SJSA1 (cell line): ENCODE measurements at places on chromosomes 3 and 15. TPM values are rescaled to one million over a fixed set of nuclear protein-coding genes. Genes with fewer than 3 reads are reported as not detected.

The GOLGA6D gene
- total RNA-seq = not detected in 2 replicates

- H3K27ac ChIP-seq = no peak overlapping the region
- no peaks in the 10 kb centered on the region for H3K4me1 ChIP-seq
- H3K4me3 ChIP-seq = no peak overlapping the region
- DNase-seq = no peak
- no peaks in the 10 kb centered on the region for H3K36me3 ChIP-seq
These were observed 313.4 kb upstream of the DNAJC19 start for GRCh38 chr3:181302960-181303359.

The ATP13A4 gene
- not detected in 2 replicates for total RNA-seq

GRCh38 chr15:94855409-94856266 is 624.3 kb downstream of the MCTP2 start:
- no peak overlapping the region for H3K27ac ChIP-seq
- no peaks in the 10 kb centered on the region for H3K36me3 ChIP-seq
- H3K27me3 ChIP-seq = no peaks in the 10 kb centered on the region
- H3K4me3 ChIP-seq = no peak overlapping the region

GRCh38 chr3:172323894-172324610 is 124.2 kb downstream of the GHSR start:
- no peak for DNase-seq
- H3K27ac ChIP-seq = no peak overlapping the region
- H3K4me1 ChIP-seq = peaks cover 13% of the 10 kb centered on the region
- H3K36me3 ChIP-seq = peaks cover 76% of the 10 kb centered on the region
- H3K27me3 ChIP-seq = no peaks in the 10 kb centered on the region

GRCh38 chr3:57164657-57165573 is at the start of gene IL17RD:
Gene IL17RD, minus strand, starts transcription at chr3:57165353. Its CDS starts 67 bp downstream, at chr3:57165286.
- H3K27ac ChIP-seq = no peak within 1 kb of the TSS
- peak within 1 kb of the TSS; percentile 46 for H3K4me3 ChIP-seq
- no peaks in the 10 kb centered on the region for H3K36me3 ChIP-seq
- H3K4me1 ChIP-seq = peaks cover 8% of the 10 kb centered on the region
- peak; percentile 69 for DNase-seq
- H3K27me3 ChIP-seq = peaks cover 29% of the 10 kb centered on the region

GRCh38 chr3:16255726-16256125 is 9.0 kb downstream of the DPH3 start:
- H3K36me3 ChIP-seq = peaks cover 27% of the 10 kb centered on the region
- no peak for DNase-seq
- H3K4me1 ChIP-seq = no peaks in the 10 kb centered on the region
- no peak overlapping the region for H3K4me3 ChIP-seq

DNA sequence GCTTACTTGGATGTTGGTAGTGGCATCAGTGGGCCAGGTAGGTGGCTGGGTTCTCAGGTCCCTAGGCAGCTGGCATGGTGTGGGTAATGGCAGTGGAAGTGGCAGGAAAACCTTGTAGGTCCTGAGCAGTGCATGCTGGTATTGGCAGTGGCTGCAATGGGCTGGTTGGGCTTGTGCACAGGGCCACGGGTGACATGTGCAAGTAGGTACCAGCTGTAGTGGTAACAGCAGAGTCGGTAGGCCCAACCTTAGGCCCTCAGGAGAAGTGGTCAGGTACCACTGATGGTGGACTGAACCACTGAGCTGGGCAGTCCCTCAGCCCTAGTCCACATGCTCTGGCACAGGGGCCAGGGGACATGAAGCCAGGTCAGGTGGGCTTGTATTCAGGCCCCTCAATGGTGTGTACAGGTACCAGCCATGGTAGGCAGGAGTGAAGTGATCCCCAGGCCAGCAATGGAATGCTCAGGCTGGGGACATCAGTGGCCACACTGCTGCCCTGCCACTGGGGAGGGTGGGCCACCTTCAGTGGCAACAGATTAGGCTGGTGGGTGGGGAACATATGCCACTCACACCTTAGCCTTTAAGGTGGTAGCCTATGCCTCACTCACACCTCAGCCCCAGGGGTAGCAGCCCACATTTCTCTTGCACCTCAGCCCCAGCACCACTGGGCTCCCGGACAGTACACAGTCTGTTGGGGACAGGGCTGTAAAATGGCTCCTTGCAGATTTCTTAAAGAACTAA is 118.1 kb downstream of the LRRK1 start:
- H3K27me3 ChIP-seq = no peaks in the 10 kb centered on the region
- no peak overlapping the region for H3K4me3 ChIP-seq
- no peak overlapping the region for H3K27ac ChIP-seq
- H3K36me3 ChIP-seq = peaks cover 3% of the 10 kb centered on the region; the same call in 1 of the 2 replicates
- no peaks in the 10 kb centered on the region for H3K4me1 ChIP-seq
- peak; percentile 31 for DNase-seq

The TMEM41A gene
- total RNA-seq = 10.3 and 30.9 TPM in 2 replicates

DNA sequence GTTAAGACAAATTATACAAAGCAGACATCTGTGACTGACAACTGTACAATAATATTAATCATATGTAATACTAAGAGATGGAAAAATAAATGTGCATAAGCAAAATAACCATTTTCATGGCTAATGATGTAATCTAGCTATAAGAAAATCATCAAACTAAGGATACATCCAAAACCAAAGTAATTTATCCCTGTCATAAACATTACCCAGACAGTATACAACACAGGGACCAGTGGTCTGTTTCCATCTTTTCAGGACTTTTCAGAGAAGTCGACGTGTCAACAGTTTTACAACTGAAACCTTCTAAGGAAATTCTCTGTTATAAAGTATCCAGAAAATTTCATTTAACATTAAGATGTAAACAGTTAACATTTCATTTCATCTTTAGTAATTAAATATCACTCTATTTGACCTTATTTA is 11.0 kb downstream of the THBS1 start:
- peaks cover 49% of the 10 kb centered on the region for H3K4me1 ChIP-seq
- no peak overlapping the region for H3K4me3 ChIP-seq
- peaks cover 100% of the 10 kb centered on the region for H3K36me3 ChIP-seq
- DNase-seq = no peak
- no peak overlapping the region for H3K27ac ChIP-seq
- H3K27me3 ChIP-seq = no peaks in the 10 kb centered on the region

- DNase-seq = no peak
- H3K27me3 ChIP-seq = no peaks in the 10 kb centered on the region
- H3K36me3 ChIP-seq = no peaks in the 10 kb centered on the region
- peaks cover 4% of the 10 kb centered on the region for H3K4me1 ChIP-seq
- H3K4me3 ChIP-seq = no peak overlapping the region
These were observed 28.7 kb upstream of the BFSP2 start for GRCh38 chr3:133371181-133371580.

DNA sequence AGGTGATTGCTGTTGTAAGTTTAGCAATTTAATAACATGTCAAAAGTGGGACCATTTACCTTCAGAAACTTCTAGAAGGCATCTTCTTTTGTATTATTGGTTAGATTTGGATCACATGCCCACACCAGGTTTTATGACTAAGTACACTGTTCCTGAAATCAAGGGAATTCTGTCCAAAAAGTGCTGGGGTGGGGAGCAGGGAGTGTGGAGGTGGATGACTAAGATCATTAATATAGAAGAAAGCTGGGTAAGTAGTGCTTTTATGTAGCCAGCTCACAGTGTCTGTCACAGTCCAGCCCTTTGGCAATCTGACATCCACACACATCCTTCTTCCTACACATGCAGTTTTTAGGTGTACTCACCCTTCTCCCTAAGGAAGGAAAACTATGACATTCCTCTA is 120.0 kb downstream of the TMCO5A start:
- no peak overlapping the region for H3K4me3 ChIP-seq
- H3K36me3 ChIP-seq = no peaks in the 10 kb centered on the region
- no peak for DNase-seq
- H3K27ac ChIP-seq = no peak overlapping the region
- no peaks in the 10 kb centered on the region for H3K27me3 ChIP-seq

The ZNF80 gene
- total RNA-seq = not detected in 2 replicates

- H3K4me3 ChIP-seq = no peak overlapping the region
- H3K4me1 ChIP-seq = no peaks in the 10 kb centered on the region
- DNase-seq = no peak
- H3K27ac ChIP-seq = no peak overlapping the region
These were observed 33.0 kb upstream of the ARL14 start for GRCh38 chr3:160643994-160644393.

The EAF2 gene
- 2.3 and 7.4 TPM in 2 replicates for total RNA-seq

The SCG3 gene
- not detected in 2 replicates for total RNA-seq

GRCh38 chr15:90407871-90408317 is 19.9 kb downstream of the IQGAP1 start:
- peaks cover 3% of the 10 kb centered on the region; the same call in 1 of the 2 replicates for H3K36me3 ChIP-seq
- no peaks in the 10 kb centered on the region for H3K27me3 ChIP-seq
- no peak overlapping the region for H3K27ac ChIP-seq
- no peak overlapping the region for H3K4me3 ChIP-seq
- DNase-seq = no peak
- peaks cover 38% of the 10 kb centered on the region for H3K4me1 ChIP-seq

GRCh38 chr3:1216856-1217255 is 124.0 kb downstream of the CNTN6 start:
- H3K4me3 ChIP-seq = no peak overlapping the region
- H3K36me3 ChIP-seq = no peaks in the 10 kb centered on the region
- H3K27ac ChIP-seq = no peak overlapping the region
- H3K27me3 ChIP-seq = no peaks in the 10 kb centered on the region

- H3K36me3 ChIP-seq = no peaks in the 10 kb centered on the region
- peaks cover 38% of the 10 kb centered on the region for H3K4me1 ChIP-seq
- H3K27me3 ChIP-seq = no peaks in the 10 kb centered on the region
- no peak for DNase-seq
These were observed 13.4 kb upstream of the TRAK1 start for GRCh38 chr3:42077785-42078184.
